Activated T-helper 1 cell treated with anti-CD3 and anti-CD28 coated beads, Interleukin-2, amount 50 U/mL, for 16 hours (primary cell): ENCODE measurements at places on chromosomes 12 and 14.

DNA sequence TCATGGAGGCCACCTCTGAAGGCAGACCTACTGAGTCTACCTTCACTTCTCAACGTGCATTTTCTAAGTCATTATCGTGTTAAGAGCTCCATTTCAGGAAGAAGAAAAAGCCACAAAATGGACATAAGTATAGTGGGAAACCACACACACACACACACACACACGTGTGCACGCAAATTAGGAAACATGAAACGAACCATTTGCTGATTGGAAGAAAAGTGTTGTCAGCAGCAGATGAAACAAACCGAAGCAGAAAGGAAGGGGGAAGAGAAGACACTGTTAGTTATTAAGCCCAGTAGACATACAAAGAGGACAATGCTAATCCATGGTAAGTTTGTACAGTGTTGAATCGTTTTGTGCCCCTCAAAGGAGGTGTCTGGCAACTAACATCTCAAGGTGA lies 9.9 kb upstream of the VPS33A start:
- no peak for DNase-seq

DNA sequence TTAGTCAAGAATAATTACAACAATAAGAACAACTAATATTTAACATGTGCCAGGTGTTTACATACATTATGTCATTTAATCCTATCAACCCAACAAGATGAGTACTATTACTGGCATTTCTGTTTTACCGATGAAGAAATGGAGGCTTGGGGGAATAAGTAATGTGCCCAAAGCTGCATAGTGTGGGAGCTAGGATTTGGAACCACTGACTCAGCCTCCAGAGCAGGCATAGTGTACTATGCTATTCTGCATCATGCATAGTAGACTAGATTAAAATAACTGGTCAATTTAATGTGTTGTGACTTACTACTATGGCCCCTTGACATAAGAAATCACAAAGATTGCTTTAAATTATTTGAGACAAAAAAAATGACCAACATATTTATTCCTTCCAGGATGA lies 9.5 kb downstream of the GPR19 start:
- DNase-seq, result no peak

- no peak for DNase-seq
Measured at GRCh38 chr14:101627915-101628262, 66.6 kb downstream of the DIO3 start.

GRCh38 chr12:106178562-106178961 lies 39.8 kb upstream of the NUAK1 start:
- no peak for DNase-seq

- DNase-seq, result no peak
Measured at GRCh38 chr12:62599854-62600437, 133.3 kb downstream of the MON2 start.

DNA sequence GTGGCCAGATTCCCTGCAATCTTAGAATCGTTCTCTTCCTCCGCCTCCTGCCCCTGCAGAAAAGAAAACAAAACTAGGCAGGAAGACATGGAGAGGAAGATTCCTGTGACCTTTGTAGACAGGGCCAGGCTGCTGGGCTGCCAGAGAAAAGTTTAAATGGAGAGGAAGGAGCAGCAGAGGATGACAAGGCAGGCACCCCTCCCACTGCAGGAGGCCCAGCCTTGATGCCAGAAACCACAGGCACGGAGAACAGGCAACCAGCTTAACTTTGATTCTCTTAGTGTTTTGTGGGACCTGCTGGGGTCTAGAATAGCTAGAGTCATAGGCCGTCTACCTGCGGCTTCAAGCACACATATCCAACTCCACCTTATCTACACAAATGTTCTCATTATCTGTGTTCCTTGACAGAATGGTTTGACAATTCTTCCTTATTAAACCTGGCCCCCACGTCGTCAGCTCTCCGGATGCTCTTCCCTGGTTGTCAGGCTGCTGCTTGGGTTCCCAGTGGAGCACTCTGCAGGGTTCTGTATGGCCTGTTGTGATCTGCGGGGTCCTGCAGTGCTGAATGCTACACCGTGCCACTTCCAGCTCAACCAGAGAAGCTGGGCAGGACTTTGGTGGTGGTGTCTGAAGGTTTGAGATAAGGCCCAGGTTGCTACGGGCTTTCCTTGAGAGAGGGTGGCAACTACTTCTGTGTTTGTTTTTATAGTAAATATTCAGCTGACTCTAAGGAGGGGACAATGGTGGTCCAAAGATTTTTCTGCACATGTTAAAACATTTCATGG lies 609.5 kb downstream of the AACS start:
- DNase-seq, result no peak

DNA sequence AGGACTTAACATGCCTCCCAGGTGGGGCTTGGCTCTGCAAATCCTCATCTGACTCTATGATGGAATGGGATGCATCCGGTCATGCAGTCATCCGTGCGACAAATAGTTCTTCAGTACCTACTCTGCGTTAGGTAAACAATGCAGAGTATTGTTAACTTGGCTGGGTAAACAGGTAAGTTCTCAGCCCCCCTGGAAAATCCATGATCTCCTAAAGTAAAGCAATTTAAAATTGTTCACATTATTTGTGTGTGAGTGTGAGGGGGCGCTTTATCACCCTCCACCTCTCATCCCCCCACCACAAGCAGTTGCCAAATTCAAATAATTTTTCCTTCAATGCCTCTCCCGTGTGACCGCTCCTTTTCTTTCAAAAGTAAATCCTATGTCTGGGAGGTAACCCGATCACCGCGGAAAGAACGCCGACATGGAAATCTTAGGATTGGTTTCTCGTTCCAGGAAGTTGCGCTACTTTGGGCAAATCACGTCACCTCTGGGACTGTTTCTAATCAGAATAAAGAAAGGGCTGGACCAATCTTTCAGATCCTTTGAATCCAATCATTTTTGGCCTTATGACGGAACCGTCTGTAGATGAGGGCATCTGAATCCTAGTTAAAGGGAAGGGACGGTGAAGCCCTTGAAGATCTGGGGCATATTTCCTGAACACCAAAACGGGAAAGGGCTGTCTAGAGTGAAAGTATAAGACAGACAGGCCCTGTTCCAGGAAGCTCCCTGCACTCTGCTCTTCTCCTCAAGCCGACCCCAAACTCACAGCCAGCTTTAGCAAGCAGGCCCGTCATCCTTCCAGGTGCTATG lies 44.0 kb upstream of the SINHCAF start:
- no peak for DNase-seq

GRCh38 chr12:3165078-3165980 lies 88.2 kb downstream of the TSPAN9 start:
- no peak for DNase-seq

- DNase-seq, result no peak
Measured at GRCh38 chr12:74776378-74776777, 238.7 kb downstream of the ATXN7L3B start.

DNA sequence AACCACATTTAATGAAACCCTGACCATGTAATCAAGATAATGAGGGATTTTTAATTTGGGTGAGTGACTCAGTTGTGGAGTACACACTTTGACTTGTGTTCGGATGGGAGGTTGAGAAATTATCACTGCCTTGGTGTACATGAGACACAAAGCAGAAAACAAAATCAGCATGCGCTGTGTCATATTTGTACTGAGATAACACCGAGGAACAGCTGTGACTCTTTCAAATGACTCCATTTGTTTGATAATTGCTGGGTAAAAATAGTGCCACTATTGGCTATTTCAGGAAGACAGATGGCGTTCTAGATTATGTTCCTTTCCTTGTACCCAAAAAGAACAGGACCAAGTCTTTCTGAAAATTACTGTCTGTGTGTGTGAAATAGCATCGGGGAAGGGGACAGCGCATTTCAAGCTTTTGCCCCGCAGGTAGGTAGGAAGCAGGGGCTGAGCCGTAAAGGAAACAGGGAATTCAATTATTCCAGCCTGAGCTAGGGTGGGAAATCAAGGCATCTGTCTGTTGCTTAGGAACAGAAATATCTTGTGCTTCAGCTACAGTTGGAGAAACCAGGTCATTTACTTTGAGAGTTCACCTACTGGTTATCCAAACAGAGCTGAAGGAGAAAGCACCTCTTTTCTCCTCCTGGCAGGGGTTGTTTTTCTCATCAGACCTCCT lies 114.3 kb downstream of the SNAPC1 start:
- DNase-seq, result no peak

DNA sequence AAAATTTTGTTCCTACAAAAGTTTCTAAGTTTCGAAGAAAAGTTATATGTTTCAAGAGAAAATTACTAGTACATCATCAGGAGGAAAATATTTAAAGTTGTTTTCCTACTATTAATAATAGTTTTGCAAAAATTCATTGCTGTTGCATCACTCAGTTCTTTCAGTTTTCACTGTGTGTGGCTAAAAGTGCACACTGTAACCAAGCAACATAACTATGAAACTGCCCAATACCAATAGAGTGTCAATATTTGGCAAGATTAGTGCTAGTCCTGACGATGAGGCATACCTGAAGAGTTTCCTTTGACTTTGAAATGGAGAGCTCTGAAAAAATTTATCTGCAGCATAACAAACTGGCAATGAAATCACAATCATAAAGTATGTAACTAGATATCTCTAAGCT lies 194.3 kb downstream of the CPNE8 start:
- no peak for DNase-seq

DNA sequence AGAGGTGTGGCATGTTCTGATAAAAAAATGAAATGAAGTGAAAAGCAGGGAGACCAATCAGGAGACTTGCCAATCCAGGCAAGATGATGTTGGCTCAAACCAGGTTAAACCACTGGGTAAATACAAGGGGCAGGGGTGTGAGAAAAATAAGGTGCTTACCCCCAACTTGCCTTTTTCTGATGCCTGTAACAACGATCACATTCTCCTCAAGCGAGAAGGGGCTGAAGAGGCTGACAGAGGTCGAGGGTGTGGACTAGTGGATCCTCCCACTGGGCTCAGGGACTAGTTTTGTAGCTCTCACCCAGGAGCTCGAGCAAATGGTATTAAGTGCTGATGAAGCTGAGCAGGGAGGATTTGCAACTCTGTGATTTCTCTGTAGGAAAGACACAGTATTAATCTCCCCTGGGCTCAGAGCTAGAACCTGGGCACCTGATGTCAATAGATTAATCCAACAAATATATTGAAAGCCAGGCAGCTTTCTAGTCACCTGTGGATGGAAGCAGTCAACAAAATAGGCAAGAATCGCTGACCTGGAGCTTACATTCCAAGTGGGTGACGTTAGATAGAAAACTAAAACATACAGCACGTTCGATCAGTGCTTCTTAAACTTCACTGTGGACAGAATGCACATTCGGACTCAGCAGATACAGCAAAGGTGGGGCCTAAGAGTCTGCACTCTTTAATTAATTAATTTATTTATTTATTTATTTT lies 15.2 kb upstream of the EAPP start:
- DNase-seq, result no peak

DNA sequence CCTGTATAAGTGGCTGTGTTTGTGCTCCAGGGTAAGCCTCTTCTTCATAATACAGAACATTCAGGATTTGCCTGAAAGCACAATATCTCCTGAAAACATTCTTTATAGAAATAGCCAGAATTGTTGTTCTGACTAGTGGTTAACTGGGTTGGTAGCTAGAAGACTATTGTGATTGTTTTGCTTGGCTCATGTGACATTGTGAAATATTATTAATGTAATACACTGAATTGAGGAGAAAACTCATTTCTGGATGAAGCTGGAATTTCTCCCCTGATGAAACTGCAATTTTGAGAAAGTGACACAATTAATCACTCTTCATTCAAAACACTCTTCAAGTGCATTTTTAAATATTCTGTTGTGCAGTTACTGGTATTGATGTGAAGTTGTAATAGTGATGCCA lies 172.3 kb upstream of the PTPRQ start:
- DNase-seq, result no peak

GRCh38 chr12:112947761-112948160 lies 9.5 kb downstream of the OAS3 start:
- no peak for DNase-seq

DNA sequence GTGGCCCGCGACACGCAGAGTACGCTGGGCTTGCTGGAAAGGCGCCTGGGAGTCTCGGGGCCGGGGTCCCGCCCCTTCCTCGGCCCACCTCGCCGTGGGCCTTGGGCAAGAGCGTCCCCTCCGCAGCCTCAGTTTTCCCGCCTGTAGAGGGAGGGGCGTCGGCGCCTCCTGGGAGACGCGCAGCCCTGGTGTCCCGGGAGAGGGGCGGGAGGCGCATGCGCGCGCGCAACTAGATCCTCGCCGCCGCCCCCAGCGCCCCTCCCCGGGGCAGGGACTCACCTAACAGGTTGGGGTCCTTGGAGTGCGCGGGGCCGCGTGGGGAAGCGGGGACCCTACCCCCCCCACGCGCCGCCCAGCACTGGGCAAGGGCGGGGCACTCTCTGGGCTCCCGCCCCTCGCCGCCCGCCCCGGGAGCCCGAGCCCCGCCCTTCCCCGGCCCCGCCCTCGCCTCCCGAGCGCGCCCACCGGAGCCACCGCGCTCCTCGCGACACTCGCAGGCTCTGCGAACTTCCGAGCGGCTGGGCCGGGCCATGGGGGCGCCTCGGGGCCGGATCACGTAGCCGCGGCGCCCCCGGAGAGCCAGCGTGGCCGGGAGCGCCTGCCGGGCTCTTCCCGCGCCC lies at the start of gene KIF26A:
KIF26A (plus strand) TSS at position 490 of the 620 bp plus-strand sequence. CDS start 136 bp downstream, outside the sequence.
- no peak for DNase-seq

DNA sequence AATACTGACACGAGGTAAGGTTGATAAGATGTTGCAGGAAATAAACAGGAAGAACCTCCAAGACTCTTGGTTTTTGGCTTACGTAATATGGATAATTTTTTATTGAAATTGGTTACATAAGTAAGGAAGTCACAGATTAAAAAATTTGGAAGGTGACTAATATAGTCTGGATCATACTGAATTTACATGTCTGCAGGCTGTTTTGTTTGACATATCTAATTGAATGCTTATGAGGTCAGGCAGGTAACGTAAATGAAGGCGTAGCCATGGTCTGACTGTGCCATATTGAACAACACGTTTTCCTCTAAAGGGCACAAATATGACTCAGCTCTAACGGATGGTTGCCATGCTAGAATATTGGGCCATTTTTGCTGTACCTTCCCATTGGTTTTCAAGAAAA lies 648.1 kb upstream of the NOVA1 start:
- DNase-seq, result no peak

DNA sequence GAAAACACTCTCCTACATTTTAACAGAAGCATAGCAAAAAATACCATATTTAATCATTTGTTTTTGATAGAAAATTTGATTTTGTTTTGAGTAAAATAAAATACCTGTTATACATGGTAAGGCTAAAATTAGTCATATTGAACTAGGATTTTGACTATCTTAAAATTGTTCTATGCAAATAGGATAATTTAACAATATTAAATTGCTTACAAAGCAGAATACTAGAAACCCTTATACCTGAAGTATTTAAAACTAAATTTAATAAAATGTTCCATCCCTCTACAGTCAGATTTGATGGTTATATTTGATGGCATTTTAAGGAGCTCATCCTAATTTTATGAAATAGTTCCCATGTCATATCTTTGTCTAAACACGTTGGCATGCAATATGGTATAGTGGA lies 323.2 kb downstream of the GPHN start:
- no peak for DNase-seq

- DNase-seq, result no peak
Measured at GRCh38 chr14:23627961-23628360, 8.2 kb upstream of the DHRS2 start.

DNA sequence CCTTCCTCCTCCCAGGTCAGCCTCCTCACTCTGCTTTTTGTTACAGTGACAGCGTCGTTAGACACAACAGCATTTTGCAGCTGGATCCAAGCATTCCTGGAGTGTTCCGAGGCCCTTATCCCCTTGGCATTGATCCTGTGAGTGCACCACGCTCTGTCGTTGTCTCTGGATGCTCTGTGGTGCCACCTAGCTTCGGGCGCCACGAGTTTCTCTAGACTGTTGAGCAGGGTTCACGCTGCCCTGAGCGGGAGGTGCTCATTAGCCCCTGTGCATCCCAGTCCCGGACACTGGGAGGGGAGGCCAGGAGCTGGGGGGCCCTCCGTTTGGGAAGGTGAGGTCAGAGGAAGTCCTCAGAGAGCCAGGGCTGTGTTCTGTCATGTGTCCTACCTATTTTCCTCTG lies 17.3 kb upstream of the DNAH10 start:
- no peak for DNase-seq
